Activated T-cell treated with anti-CD3 and anti-CD28 coated beads for 24 hours (primary cell): ENCODE measurements at places on chromosomes 6 and 20.

DNA sequence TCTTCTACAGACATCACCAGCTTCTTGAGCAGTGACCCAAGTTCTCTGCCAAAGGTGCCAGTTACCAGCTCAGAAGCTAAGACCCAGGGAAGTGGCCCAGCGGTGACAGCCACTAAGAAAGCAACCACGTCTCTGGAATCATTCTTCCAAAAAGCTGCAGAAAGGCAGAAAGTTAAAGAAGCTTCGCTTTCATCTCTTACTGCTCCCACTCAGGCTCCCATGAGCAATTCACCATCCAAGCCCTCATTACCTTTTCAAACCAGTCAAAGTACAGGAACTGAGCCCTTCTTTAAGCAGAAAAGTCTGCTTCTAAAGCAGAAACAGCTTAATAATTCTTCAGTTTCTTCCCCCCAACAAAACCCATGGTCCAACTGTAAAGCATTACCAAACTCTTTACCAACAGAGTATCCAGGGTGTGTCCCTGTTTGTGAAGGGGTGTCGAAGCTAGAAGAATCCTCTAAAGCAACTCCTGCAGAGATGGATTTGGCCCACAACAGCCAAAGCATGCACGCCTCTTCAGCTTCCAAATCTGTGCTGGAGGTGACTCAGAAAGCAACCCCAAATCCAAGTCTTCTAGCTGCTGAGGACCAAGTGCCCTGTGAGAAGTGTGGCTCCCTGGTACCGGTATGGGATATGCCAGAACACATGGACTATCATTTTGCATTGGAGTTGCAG lies 15.2 kb downstream of the GTPBP2 start:
- no peak for DNase-seq

DNA sequence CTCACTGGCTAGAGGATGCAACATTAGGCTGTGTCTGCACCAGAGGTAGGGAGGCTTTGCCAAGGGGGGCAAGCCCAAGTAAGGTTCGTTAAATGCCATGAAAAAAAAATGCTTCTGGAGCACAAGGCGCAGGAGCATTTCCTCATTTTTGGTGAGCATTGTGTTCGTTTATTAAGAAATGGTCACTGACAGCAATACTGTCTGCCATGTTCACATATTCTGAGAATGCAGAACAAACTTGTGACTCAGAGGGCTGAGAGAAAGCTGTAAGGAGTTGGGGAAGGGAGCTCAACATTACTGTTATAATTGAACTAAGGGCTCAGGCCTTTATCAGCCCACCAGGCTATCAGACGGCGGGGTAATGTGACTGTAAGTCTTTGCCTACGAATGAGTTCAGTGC lies 465.4 kb upstream of the BTBD3 start:
- DNase-seq = no peak

DNA sequence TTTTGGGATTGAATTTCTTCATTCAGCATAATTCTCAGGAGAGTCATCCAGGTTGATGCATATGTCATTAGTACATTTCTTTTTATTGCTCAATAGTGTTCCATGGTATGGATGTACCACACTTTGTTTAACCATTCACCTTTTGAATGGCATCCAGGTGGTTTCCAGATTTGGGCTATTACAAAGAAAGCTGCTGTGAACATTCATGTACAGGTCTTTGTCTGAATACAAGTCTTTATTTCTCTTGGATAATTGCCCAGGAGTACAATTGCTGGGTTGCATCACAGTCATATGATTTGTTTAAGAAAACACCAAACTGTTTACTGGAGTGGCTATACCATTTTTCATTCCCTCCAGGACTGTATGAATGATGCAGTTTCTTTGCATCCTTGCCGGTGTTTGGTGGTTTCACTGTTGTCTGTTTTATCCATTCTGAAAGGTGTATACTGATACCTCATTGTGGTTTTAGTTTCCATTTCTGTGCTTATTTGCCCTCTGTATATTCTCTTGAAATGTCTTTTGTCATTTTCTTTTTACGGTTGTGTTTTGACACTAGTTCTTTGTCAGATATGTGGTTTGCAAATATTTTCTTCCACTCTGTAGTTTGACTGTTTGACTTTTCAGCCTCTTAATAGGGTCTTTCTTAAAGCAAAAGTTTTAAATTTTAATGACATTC lies 8.8 kb downstream of the CDKAL1 start:
- DNase-seq = no peak

DNA sequence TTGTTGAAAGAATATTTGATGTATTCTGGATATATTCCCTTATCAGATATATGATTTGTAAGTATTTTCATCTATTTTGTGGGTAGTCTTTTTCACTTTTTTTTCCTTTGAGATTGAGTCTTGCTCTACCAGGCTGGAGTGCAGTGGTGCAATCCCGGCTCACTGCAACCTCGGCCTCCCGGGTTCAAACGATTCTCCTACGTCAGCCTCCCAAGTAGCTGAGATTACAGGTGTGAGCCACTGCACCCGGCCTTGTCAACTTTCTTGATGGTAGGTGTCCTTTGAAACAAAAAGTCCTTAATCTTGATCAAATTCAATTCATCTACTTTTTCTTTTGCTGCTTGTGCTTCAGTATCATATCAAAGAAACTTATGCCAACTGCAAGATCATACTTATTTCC lies 297.2 kb upstream of the NRSN1 start:
- no peak for DNase-seq

DNA sequence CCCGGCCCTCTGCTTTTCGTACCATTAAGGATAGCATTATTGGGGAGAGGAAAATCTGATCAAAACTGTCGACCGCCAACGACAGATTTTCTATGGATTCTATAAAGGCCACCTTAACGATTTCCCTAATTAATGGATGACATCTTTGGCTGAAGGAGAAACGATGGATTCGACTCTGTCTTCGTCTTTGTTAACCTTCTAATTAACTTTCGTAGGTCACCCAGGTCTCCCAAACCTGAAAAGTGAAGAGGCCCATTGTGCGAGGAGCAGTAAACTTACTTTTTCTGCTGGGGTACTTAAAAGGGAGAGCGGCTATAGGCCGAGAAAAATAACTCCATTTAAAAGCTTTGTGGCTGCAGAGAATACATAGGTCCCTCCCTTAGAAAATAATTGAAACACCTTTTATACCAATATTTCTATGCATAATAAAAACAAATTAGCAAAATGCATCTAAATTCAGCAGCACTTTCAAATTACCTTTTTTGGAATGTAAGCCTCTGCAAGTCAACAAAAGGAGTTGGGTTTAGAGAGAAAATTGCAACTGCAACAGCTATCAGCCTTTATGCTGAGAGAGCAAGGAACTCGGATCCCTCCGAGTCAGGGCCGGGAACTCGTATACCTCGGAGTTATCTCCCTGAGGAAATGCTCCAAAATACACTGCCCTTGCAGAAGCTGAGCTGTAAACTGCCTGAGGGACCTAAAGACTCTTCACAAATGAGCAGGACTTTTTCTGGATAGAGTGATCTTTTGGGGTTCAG lies 31.4 kb upstream of the NR2E1 start:
- DNase-seq = no peak
